ENCODE measurements at places on chromosomes 3 and 15.

- no peak for DNase-seq
Observed at GRCh38 chr3:188529228-188529627, 375.3 kb downstream of the LPP start.

DNA sequence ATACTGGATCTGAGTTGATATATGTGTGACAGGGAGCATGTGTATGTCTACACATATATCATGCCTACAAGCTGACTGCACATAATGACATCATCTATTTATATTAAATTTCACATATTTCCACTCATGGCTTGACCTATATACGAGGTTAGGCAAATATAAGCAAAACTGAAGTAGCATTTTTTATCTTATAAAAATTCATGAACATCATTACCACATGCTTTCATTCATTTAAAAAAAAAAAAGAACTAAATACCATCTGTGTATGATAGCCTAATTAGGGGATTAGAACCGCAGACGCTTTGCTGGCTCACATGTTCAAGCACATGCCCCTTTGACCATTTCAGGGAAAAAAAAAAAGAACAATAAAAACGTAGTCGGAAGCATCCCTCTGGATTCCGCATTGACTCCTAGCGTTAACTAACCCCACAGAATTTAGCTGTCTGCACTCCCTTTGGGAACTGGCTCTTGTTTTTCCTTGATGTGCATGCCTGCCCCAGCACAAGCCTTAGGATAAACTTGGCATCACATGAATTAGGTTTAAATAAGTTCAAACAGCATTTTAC lies 888.4 kb downstream of the ROBO1 start:
- DNase-seq, result no peak

DNA sequence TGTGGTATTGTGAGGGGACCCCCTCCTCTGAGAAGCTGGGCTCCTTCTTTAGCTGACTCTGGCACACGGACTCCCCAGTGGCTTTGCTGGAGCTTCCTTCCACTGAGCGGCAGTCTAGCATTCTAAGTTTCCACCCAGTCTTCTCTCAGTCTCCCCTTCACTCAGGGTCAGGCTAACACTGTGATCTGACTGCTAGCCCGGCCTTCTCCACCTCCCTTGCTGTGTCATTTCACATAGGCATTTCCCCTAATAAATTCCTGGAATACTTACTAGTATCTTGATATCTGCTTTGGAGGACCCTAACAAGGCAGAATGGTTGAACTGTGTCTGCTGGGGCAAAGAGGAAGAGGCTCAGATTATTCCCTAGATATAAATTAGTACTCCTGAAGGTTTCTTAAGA lies 106.2 kb upstream of the THBS1 start:
- no peak for DNase-seq

DNA sequence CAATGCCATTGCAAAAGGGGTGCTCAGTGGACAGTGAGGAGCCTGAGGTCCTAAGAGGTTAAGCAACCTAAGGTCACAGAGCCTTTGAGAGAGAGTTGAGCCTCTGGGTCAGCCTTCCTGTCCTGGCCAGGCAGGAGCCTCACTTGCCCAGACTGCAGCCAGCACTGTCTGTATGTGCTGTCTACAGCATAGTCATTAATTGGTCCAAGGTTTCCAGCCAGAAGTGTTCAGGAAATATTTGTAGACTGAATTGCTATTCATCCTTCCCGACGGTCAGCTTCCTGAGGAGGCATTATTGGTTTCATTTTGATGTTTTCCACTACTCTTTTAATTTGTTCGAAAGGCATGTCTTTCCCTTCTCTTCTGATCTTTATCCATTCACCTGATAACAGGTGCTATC lies 8.1 kb downstream of the SEC13 start:
- no peak for DNase-seq

- no peak for DNase-seq
Observed at GRCh38 chr15:98787194-98787593, 138.9 kb downstream of the IGF1R start.

DNA sequence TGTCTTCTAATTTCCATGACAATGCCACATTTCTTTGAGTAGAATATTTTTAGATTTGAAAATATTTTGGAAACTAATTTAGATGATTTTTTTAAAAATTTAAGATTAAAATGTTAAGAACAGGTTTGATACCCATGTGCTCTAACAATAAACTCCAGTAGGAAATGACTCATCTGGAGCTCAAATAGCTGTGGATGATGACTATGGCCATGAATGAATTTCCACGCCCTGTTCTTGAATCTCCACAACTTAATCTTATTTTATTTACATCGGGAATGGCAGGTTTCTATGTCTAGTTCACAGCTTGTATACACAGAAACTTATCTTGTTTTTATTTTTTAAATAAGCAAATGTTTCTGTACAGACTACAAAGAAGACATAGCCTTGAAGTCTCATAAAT lies 726.8 kb downstream of the NAALADL2 start:
- no peak for DNase-seq

DNA sequence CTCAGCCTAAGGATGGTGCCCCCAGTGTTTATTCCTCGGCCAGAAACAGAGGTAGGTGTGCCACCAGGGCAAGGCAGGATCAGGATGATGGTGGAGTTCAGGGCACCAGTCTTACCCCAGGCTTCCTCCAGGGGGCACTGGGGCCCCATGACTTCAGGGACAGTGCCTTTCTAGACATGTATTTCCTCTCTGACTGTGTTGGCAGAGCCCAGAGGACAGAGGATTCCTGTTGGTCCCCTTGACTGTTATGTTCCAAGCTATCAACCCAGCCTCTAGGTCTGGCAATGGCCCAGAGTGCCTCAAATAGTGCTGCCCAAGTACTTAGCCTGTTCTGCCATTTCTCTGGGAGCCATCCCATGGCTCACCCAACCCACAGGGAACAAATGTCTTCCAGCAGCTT lies 2.8 kb downstream of the HEMK1 start:
- DNase-seq, result no peak

DNA sequence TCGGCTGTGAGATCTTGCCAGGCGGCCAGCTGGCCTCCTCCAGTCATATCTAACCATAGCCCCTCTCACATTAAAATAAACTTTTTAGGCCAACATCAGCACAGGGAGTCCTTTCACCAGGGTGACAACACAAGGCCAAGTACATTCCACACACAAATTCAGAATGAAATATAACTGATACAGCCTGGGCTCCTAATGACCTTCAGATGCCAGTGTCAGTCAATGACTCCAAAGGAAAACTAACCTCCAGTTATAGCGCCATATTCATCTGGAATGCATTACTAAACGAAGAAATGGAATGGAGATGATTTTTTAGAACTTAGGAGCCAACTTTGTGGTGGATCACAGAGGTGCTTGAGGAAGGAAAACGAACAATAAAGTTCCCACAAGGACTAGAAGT lies 205.4 kb downstream of the GREM1 start:
- DNase-seq, result no peak

GRCh38 chr3:150409512-150410310 lies 1.6 kb downstream of the TSC22D2 start:
- DNase-seq, result peak; percentile 83

GRCh38 chr3:11477407-11477911 lies 166.3 kb downstream of the VGLL4 start:
- no peak for DNase-seq

GRCh38 chr15:38486936-38487335 lies 33.0 kb downstream of the FAM98B start:
- no peak for DNase-seq

- DNase-seq, result no peak
Observed at GRCh38 chr15:94460624-94461023, 229.3 kb downstream of the MCTP2 start.

DNA sequence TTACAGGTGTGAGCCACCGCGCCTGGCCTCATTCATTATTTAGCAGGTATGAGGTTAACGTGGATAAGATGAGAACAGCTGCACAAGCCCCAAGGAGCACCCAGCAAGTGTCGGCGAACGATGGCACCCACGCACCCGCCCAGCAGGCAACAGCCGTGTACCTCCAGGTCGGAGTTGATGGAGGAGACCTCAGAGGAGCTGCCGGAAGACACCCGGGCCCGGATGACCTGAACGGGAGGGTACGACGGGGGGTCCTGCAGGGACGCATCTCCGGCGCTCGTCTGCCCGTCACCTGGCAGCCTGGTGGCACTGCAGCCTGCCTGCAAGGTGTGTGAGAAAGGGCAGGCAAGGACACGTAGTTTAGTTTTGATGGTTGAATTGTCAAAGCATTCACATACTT lies 29.1 kb downstream of the TMEM44 start:
- no peak for DNase-seq

DNA sequence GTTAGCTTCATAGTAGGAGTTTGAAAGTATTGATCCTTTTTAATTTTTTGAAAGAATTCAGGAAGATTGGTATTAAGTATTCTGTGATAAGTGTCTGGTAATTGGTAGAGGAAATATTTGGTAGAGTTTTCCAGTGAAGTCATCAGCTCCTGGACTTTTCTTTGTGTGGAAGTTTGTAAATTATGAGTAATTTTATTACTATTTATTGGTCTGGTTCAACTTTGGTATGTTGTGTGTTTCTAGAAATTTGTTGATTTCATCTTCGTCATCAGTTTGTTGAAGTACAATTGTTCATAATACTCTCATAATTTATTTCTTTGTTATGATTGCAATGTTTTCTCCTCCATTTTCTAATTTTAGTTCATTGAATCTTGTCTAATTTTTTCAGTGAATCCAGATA lies 832.0 kb downstream of the OTOL1 start:
- no peak for DNase-seq

DNA sequence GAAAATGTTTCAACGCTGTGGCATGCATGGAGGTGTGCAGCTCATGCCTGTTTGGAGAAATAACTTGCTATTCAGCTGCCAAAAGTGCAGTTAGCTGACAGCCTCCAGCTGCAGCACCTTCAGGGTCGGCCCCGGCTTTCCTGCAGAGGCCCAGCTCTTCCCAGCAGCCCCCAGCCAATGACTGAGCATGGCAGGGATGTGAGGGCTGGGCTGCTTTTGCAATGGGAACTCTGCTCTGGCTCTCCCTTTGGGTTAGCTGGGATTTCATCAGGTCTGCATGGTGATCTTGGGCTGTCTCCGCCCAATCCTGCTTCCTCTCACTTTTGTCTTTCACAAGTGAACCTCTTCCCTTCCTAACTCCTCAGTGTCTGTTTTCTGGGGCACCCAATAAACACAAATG lies 396.6 kb downstream of the EPHB1 start:
- DNase-seq, result no peak

- no peak for DNase-seq
Observed at GRCh38 chr3:149647812-149648211, 10.0 kb downstream of the WWTR1 start.

- DNase-seq, result no peak
Observed at GRCh38 chr3:99532246-99532645, 106.1 kb upstream of the COL8A1 start.

GRCh38 chr3:68893600-68894239 lies 38.6 kb downstream of the TAFA4 start:
- DNase-seq, result no peak

- no peak for DNase-seq
Observed at GRCh38 chr3:159928666-159929065, 60.0 kb upstream of the IL12A start.

- no peak for DNase-seq
Observed at GRCh38 chr15:62799037-62799436, 243.5 kb upstream of the TPM1 start.

GRCh38 chr15:41183581-41183980 lies 47.0 kb downstream of the EXD1 start:
- DNase-seq, result no peak

DNA sequence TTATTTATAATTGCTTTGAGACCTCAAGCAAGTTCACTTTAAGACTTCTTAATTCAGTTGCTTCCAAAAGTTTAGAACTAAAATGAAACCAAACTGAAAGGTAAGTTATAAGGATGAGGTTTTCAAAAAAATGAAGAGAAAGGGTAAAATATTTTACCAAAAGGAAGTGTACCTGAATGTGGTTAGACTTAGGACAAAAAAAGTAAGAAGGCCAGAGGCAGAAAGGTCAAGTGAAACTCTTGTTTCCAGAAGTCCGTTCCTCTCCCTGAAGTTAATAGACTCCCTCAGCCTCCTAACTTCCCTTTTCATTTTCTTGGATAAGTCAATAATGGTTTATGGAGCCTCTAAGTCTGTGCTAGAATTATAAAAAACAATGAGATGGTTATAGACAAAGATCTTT lies 16.6 kb downstream of the BTLA start:
- no peak for DNase-seq

DNA sequence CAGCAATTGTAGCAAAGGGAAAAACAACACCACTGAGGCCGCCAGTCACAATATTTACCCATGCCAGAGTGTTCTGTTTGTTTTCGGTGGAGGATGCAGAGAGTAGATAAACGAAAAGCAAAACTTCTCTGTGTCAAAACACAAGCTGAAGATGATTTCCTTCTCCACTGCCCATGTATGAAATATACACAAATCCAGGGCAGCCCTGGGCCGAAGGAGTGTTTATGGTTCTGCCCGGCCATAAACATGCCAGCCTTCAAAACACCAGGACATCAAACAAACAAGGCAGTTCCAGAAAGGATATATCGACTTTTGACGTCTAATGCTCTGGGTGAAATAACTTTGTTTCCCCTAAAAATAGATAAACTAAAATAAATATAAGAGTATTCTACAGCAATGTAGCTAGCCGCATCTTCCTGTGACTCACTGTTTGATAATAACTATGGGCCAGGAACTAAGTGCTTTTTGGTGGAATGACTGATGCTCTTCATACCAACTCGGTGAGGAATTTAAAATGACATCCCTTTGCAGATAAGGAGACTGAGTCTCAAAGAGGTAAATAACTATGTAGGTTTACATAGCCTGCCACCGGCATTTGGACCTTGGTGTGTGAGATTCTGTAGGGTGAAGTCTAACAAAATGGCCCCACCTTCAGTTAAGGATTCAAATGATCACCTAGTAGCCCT lies 82.8 kb downstream of the MAGI1 start:
- DNase-seq, result no peak

DNA sequence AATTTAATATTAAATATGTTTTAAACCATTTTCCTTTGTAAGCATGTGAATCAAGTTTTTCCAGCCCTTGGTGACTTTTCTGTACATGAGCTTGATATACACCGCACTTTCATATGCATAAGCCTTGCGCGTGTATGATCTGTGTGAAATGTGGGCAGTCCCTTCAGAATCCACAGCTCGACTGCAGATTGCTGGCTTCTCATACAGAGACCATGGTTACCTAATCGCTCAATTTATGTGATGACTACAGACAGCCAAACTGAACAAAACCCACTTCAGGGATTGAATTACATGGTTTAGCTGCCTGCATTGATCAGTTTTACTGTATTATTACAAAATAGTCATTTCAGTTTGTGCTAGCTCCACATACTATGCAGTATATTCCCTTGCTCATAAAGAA lies 212.3 kb upstream of the NECTIN3 start:
- DNase-seq, result no peak

- DNase-seq, result peak; percentile 13
Observed at GRCh38 chr3:196969134-196969659, 564 bp upstream of the PIGZ start.

DNA sequence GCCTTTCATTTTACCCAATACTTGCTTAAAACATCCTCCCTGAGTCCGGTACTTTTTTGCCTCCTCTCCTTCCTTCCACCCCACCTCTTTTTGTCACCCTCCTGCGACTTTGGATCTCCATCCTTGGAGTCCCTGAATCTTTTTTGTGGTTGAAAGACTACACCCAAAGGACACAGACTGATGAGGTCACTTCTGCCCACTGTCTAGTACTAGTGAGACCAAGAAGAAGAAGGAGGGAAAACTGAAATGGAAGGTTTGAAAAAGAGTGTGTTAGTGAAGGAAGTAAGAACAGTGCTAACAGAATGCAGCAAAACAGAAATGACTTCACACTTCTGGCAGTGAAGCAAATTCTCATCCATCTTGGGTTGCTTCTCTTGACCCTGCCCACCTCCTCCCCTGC lies 6.6 kb downstream of the B3GNT5 start:
- DNase-seq, result no peak

GRCh38 chr15:22867886-22868285 lies 29.4 kb downstream of the NIPA2 start:
- DNase-seq, result no peak

GRCh38 chr3:16298891-16299290 lies 33.9 kb downstream of the OXNAD1 start:
- DNase-seq, result no peak
